Panc1 (cell line): ENCODE measurements at places on chromosomes 5 and 9. TPM values are rescaled to one million over a fixed set of nuclear protein-coding genes. Genes with fewer than 3 reads are reported as not detected.

DNA sequence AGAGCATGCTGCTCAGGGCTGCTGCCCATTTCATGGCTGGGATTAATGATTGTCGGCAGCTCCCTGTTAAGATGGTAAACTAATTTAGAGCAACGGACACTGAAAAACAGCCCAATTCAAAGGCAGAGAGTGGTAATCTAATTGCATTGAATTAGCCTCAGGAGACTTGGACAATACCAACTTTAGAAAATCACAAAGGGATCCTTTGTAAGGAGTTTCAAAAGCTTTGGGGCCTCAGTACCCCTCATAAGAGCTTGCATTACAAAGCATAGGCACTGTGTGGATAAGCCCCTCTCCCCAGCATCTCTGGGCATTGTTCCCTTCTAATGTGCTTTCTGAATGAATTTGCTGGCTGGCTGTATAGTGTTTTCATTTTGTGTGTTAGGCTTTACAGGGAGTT lies 6.7 kb downstream of the GLRA1 start:
- H3K27me3 ChIP-seq, result peaks cover 2% of the 10 kb centered on the region; the same call in 1 of the 2 replicates
- no peak overlapping the region for H3K4me3 ChIP-seq
- H3K27ac ChIP-seq, result no peak overlapping the region
- no peaks in the 10 kb centered on the region for H3K4me1 ChIP-seq

CENPK gene
- 34.2 TPM for total RNA-seq

NOXA1 gene
- 3.7 TPM for total RNA-seq

DNA sequence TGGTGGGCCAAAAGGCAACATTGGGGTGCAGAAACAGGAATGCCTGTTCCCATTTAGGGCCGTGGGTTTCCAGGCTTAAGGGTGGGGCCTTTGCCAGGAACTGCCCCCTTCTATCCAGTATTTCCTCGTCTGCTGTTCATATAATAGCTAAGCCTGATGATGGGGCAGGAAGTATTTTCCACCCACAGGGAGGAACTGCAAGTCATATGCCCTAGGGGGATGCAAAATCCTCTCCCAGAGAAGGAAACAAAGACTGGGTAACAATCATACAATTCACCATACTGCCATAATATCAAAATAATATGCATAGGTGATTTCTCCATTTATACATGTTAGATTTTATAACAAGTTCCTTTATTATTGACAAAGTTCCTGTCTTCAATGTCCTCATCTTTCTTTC lies 20.5 kb upstream of the RPS23 start:
- no peak overlapping the region for H3K4me3 ChIP-seq
- H3K36me3 ChIP-seq, result no peaks in the 10 kb centered on the region
- H3K27me3 ChIP-seq, result no peaks in the 10 kb centered on the region

GRCh38 chr9:83151627-83152137 lies 88.7 kb upstream of the RASEF start:
- DNase-seq, result no peak
- no peaks in the 10 kb centered on the region for H3K4me1 ChIP-seq
- H3K27me3 ChIP-seq, result no peaks in the 10 kb centered on the region; the same call in 1 of the 2 replicates
- H3K36me3 ChIP-seq, result no peaks in the 10 kb centered on the region
- H3K27ac ChIP-seq, result no peak overlapping the region

DNA sequence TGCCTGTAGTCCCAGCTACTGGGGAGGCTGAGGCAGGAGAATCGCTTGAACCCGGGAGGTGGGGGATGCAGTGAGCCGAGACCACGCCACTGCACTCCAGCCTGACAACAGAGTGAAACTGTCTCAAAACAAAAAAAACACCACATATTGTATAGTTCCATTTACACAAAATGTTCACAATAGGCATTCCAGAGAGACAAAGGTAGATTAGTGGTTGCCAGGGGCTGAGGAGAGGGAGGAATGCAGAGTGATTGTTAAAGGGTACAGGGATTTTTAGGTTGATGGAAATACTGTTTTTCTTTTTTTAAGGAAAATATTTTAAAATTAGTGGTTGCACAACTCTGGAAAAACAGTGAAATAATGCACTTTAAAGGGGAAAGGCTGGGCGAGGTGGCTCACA lies 19.6 kb downstream of the ETF1 start:
- H3K4me3 ChIP-seq, result no peak overlapping the region
- H3K4me1 ChIP-seq, result 0 out of 2 replicates have a peak, but pooled peaks cover 5% of the 10 kb centered on the region
- H3K27me3 ChIP-seq, result no peaks in the 10 kb centered on the region
- no peak overlapping the region for H3K27ac ChIP-seq
- H3K36me3 ChIP-seq, result no peaks in the 10 kb centered on the region; the same call in 1 of the 2 replicates

- DNase-seq, result no peak
- H3K36me3 ChIP-seq, result no peaks in the 10 kb centered on the region
- H3K27me3 ChIP-seq, result no peaks in the 10 kb centered on the region
- no peak overlapping the region for H3K4me3 ChIP-seq
- no peaks in the 10 kb centered on the region for H3K4me1 ChIP-seq
- H3K27ac ChIP-seq, result no peak overlapping the region
Observed at GRCh38 chr5:152164860-152165259, 240.2 kb upstream of the GLRA1 start.

FAT2 gene
- not detected for total RNA-seq

SLC45A2 gene
- total RNA-seq, result not detected

DNA sequence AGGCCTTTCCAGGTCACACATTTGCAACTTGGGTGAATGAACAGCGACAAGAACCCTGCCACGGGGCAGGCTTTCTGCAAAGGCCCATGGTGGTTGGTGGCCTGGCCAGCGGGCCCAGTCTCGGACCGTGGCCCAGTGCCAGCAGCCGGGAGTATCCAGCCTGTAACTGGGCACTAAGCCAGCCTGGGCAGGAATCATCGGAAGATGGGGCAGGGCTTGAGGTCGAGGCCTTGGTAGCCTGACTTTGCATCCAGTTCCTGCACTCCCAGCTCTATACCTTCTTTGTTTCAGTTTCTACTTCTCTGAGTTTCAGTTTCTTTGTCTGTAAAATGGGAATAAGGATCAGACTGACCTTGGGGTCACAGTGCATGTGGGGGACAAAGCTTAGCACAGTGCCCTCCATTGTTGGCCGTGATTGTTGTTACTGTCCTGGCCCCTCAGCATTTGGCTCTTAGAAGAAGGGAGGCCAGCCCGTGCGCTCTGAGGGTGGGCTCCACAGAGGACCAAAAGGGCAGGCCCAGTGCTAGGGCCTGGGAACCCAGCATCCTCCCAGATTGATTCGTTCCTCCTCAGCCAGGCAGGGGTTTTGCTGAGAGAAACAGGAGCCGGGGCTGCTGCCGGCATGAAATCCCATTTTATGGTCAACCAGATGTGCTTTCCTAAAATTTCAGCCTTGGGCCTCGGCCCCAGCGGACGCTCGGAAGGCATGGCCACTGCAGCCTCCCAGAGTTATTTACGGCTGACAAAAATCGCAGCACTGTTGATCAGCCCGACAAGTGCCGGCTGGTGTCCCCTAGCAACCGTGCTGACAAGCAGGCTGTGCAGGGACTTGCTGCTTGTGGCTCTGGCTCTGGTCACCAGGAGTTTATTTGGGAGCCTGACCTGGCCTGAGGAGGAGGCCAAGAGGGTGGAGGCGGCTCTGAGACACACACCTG lies 43.6 kb downstream of the JADE2 start:
- H3K36me3 ChIP-seq, result no peaks in the 10 kb centered on the region; the same call in none of the 2 replicates
- DNase-seq, result no peak

LRRC14B gene
- total RNA-seq, result 0.82 TPM

GRCh38 chr9:70347046-70347445 lies 67.4 kb downstream of the KLF9 start:
- peaks cover 8% of the 10 kb centered on the region for H3K36me3 ChIP-seq
- H3K27me3 ChIP-seq, result no peaks in the 10 kb centered on the region
- DNase-seq, result no peak
- no peak overlapping the region for H3K27ac ChIP-seq
- no peaks in the 10 kb centered on the region for H3K4me1 ChIP-seq

SLC6A7 gene
- total RNA-seq, result not detected

DNA sequence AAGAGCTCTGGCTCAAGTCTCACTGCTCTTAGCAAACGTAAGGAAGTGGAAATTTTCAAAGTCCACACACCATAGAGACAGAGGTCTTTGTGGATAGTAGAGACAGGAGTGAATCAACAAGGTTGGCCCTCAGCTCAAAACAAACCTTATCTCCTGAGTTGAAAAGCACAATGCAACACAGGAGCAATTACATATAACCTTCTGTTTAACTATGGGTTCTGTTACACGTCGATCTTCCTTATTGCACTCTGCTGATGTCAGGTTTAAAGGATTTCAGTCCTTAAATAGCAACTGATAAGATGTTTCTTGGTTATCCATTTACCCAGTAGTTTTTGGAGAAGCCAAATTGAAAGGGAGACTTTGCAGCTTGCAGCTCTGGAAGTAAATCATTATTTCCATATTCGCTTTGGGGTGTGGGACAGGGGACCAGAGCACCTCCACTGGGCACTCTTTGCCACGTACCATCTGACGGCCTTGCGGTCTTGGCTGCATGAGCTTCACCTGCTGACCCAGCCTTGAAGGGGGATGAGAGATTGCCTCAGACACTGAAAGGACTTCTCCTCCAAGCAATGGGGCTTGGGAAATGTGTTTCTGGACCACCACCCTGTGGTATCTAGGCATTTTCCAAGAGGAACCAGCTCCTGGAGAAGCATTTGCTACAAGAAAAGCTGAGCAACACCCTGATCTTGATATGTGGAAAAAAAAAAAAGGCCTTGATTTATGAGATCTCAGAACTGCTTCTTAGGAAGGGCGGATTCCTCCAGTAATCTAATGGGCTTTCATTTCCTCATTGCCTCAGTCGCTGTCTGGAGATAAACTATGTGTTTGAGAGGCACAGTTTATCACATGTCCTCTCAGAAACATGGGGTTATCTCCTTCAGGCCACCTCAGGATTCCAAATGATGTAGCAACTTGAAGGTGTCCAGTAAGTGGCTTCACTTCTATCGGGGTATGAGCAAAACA lies 56.2 kb upstream of the ZNF622 start:
- H3K4me3 ChIP-seq, result no peak overlapping the region
- DNase-seq, result no peak
- no peak overlapping the region for H3K27ac ChIP-seq
- no peaks in the 10 kb centered on the region; the same call in 1 of the 2 replicates for H3K4me1 ChIP-seq

GDA gene
- total RNA-seq, result 5.0 TPM

DNA sequence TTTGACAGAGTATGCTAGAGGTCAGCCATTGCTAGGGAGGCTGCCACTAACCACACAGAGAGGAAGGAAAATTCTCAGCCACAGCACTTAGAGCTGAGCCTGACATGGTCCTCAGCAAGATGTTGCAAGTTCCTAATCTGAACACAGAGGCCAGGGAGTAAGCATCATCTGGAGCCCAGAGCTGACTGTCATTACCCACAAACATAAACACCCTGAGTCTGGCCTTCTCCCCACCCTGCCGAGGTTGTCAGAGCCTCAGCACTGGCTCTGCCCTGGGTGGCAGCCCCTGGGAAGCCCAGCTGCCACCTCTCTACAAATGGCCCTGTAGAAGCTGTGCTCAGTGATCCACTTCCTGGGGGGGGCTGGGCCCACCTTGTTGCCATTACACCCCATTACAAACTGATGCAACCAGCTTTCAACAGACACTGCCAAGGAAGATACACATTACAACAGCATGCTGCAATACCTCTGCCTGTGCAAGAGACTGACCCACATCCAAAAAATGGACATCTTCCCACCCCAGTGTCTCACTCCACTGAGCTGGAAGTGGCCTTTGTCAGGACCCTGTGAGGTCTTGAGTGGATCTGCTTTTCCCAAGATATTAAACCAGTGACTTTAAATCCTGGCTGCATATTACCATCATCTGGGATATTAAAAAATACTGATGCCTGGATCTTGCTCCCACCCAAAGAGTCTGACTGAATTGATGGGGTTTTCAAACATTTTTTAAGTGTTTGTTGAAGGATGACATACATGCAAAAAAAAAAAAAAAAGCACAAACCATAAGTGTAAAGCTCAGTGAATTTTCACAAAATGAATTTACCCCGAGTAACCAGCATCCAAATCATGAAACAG lies 33.0 kb downstream of the IRF1 start:
- H3K4me3 ChIP-seq, result no peak overlapping the region
- H3K27me3 ChIP-seq, result no peaks in the 10 kb centered on the region
- no peaks in the 10 kb centered on the region for H3K36me3 ChIP-seq
- H3K4me1 ChIP-seq, result no peaks in the 10 kb centered on the region
- DNase-seq, result no peak

- peaks cover 21% of the 10 kb centered on the region for H3K4me1 ChIP-seq
- H3K4me3 ChIP-seq, result peak overlapping the region; percentile 79
- no peaks in the 10 kb centered on the region for H3K36me3 ChIP-seq
- peak overlapping the region; percentile 86 for H3K27ac ChIP-seq
- H3K27me3 ChIP-seq, result no peaks in the 10 kb centered on the region
Observed at GRCh38 chr5:108381350-108381953, 446 bp downstream of the FBXL17 start.

TNC gene
- total RNA-seq, result 5.7 TPM

DNA sequence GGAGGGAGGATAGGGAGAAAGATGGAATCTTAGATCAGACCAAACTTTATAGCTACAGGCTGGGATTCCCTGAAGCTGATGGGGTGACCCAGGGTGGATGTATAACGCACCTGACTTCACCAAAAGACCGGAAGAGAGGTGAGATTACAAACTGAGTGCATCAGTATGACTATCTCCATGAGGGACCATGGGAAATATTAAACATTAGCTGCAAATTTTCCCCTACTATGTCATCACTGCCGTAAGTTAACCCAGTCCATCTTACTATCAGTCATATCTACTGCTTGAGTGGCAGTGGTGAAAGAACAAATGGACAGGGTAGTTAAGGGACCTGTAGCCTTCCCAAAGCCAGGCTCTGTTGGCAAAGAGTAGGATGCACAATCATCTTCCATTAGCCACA lies 368.3 kb downstream of the EFNA5 start:
- no peaks in the 10 kb centered on the region; the same call in 1 of the 2 replicates for H3K4me1 ChIP-seq
- H3K27ac ChIP-seq, result no peak overlapping the region
- no peaks in the 10 kb centered on the region for H3K36me3 ChIP-seq
- no peak overlapping the region for H3K4me3 ChIP-seq
- DNase-seq, result no peak

OGN gene
- 0.08 TPM for total RNA-seq

GRCh38 chr5:1479581-1480188 lies 34.4 kb upstream of the SLC6A3 start:
- H3K27ac ChIP-seq, result no peak overlapping the region
- H3K4me1 ChIP-seq, result no peaks in the 10 kb centered on the region
- H3K27me3 ChIP-seq, result no peaks in the 10 kb centered on the region
- no peak for DNase-seq
- no peak overlapping the region for H3K4me3 ChIP-seq

- no peak overlapping the region for H3K4me3 ChIP-seq
- no peaks in the 10 kb centered on the region for H3K4me1 ChIP-seq
- H3K36me3 ChIP-seq, result no peaks in the 10 kb centered on the region
- H3K27ac ChIP-seq, result no peak overlapping the region
- DNase-seq, result no peak
Observed at GRCh38 chr9:8429768-8430167, 630.2 kb upstream of the DMAC1 start.

SLC36A2 gene
- not detected for total RNA-seq

- DNase-seq, result no peak
- H3K4me3 ChIP-seq, result no peak overlapping the region
- H3K27ac ChIP-seq, result no peak overlapping the region
- no peaks in the 10 kb centered on the region for H3K4me1 ChIP-seq
- no peaks in the 10 kb centered on the region for H3K27me3 ChIP-seq
Observed at GRCh38 chr9:13110766-13111417, 168.6 kb downstream of the MPDZ start.

TCERG1 gene
- 75.9 TPM for total RNA-seq
